ENCODE measurements at places on chromosomes 7 and 10.

DNA sequence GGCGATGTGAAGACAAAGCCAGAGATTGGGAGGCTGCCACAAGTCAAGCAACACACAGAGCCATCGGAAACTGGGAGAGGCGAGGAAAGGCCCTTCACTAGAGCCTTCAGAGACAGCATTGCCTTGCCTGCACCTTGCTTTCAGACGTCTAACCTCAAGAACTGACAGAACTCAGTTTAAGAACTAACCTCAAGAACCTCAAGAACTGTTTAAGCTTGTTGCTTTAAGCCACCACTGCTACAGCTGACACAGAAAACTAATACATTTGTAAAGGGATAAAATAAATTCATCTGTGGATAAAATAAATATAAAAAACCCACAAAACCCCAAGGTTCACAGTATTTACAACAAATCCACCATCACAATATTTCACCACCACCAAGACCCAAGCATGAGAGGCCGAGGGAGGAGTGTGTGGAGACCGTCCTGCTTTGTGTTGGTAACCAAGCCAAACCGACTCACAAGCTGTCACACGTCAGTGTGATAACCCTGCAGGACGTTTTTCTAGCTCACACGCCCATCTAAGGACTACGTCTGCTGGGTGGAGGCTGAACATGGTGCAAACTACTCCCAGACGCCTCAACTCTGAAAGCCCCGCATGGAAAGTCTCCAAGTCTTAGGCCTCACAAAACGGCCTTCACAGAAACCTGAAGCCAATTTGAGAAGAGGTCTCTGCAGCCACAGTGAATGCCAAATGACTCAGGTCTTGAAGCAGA is 116.8 kb downstream of the ABLIM1 start:
- no peak for DNase-seq

GRCh38 chr10:116984202-116984990 is 20.6 kb downstream of the SHTN1 start:
- no peak for DNase-seq

- DNase-seq, result no peak
Measured at GRCh38 chr10:127154831-127155620, 41.4 kb downstream of the INSYN2A start.

DNA sequence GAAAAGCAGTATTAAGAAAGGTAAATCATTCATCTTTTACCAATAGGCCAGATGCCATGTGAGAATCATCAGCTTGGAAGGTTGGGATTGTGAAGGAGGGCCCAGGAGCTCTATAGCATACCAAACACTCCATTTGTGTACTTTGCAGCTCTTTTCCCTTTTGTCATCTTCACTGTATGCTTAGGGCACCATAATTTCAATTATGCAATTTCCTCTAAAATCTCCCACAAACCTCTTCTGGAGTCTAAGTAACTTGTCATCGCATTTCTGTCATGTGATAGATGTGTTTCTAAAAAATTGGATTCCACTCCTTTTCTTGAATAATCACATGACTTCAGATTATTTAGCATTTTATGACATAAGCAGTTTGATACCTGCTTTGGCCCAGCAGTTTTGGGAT is 17.9 kb downstream of the RPP30 start:
- no peak for DNase-seq

DNA sequence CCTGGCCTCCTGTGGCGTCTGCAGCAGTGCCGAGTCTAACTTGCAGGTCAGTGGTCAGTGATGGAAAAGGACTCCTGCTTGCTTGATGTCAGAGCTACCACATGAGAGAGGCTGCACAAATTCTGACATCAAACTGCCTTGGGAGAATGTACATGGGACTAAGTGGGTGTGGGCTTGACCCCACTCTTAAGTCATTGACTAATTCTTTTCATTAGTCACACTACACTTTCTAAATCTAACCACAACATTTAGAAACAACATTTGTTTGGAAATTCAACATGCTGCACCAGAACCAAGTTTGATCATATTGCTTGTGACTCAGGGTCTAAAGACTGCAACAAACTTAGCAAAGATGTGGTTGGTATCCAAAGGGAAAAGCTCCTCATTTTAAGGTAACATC is 24.4 kb upstream of the CDC14C start:
- no peak for DNase-seq
